ENCODE measurements at places on chromosomes 11 and 22.

GRCh38 chr11:127454856-127455255 lies 454.3 kb upstream of the KIRREL3 start:
- DNase-seq, result peak; percentile 88

DNA sequence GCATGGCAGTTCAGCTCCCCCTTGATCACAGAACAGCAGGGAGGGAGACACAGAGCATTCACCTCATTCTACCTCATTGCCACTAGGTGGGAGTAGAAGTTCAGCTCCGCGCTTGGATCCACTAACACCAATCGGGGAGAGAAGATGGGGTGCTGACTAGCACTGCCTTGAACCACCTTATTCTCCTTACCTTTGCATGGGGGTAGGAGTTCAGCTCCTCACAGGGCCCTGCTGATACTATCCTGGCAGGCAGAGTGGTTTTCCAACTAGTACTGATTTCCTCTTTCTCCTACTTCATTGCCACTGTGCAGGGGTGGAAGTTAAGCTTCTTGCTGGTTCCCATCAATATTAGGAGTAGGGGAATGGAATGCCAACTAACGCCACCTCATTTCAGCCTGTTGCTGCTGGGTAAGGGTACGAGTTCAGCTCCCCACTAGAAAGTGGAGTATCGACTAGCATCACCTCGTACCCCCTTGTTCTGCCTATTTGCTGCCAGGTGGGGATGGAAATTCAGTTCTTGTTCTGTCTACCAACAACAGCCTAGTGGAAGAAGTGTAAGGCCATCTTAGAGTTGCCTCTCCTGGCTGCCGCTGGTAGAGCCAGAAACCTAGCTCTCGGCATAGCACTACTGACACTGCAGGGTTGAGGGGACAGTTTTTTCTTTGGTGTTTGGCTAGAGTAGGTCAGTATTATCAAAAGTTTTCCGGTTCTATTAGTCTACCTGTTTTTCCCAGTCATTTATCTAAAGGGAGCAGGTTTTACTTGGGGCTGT lies 550.9 kb upstream of the CCDC90B start:
- DNase-seq, result peak; percentile 63

DNA sequence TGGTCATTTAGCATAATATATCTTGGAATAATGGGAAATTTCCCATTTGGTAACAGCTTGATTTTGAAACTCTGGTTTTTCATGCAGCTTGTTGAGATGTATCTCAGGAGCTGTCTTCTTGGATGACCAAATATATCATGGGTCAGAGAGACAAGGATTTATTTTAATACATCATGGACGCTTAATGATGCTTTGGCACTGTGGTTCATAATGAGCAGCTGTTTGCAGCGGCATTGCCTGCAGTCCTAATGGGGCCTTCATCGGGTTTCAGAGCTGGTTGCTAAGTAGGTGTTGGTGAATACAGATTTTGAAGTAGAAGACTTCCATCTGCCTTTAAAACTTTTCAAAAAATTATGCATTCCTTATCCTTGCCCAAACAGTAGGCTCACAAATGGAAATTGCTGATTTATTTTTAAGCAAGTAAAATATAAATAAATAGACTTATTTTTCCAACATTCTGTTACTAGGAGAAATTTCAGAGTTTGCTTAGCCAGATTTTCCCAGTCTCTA lies 389.5 kb upstream of the FAT3 start:
- DNase-seq, result no peak

- DNase-seq, result no peak
These were observed 1.3 kb downstream of the TOLLIP start for GRCh38 chr11:1307998-1308742.

DNA sequence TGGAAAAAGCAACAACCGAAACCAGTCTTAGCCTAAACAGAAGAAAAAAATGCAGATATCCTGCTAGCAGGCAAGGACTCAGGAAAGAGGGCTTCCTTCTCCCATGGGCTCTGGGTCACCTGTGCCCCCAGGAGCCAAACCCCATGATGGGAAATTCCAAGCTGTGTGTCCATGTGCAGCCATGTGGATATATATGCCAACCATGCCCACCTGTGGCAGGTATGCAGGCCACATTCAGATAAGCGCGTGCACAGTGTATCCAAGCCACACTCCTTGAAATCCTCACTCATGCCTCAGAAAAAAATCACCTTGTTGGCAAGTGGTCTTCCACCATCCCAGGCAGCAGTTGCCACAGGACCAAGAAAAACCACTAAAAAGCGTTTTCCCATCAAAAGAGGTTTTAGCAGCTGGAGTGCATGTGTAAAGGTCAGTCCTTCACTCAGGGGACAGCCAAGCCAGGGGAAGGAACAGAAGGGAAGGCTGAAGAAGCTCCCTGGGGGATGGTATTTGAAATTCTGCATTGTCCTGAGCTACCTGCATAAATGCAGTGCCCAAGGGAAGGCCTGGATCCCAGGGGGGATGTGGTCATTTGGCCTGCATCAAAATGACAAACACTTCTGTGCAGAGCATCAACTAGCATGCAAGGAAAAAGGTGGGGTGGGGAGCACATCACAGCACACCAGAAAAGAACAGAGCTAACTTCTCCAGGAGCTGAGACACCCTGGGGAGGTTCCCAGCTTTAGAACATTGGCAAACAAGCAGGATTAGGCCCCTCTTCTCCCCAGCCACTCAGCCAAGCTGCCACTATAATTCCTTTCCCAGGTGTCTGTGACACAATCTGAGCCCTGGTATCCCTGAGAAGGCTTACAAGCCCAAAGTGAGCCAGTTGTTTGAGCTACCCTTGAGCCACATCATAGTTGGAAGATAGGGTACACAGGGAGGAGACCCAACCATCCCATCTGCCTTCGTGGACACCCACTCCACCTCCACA lies 76.2 kb downstream of the GALNT18 start:
- no peak for DNase-seq

GRCh38 chr11:119752345-119752871 lies 23.4 kb upstream of the NECTIN1 start:
- no peak for DNase-seq

DNA sequence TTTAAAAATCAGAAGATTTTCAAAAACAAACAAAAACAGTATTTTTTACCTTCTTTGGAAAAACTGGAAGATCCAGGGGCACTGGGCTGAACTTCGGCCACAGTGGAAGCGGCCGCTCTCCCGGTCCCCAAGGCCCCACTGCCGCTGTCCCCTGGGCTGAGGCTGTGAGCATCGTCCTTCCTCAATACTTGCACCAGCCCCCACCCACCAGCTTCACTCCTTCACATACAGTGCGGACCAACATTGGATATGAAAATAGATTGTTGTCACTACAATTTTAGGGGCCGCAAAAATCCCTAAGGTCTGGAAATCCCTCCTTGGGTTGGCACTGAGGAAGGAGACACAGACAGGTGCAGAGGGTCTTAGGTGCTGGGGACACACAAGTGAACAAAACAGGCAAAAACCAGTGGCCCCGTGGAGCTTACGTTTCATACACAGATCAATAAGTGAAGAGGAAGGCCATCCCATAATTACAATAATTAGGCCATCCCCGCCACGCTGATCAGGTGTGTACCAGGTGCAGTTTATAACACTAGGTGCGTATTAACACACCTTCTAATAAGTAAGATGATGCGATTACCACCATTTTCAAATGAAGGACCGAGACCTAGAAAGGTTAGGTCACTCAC lies 28.2 kb upstream of the SLC22A12 start:
- DNase-seq, result no peak

GRCh38 chr11:128193615-128194014 lies 393.7 kb downstream of the ETS1 start:
- DNase-seq, result no peak

- no peak for DNase-seq
These were observed 2.5 kb downstream of the FCHSD2 start for GRCh38 chr11:73139476-73140198.

DNA sequence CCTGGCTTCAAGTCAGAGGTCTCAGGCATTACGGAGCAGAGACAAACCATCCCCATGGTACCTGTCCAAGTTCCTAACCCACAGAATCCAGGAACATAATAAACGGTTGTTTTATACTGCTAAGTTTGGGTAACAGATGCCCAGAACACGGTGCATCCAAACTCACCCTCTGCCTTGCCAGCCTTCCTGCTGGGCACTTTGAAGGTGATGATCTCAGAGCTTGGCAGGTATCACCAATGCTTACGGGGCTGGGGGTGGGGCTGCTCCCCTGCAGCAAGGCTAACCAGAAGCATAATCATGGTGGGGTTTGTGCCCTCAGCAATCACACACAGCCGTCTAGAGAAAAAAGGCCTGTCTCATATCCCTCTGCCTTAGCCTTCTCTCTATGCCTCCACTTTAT lies 27.1 kb downstream of the DKK3 start:
- DNase-seq, result no peak

GRCh38 chr11:113587308-113587739 lies 112.1 kb upstream of the DRD2 start:
- DNase-seq, result no peak

GRCh38 chr11:95296165-95296564 lies 65.2 kb upstream of the SESN3 start:
- DNase-seq, result no peak

GRCh38 chr11:34132261-34132965 lies 27.0 kb downstream of the NAT10 start:
- DNase-seq, result peak; percentile 53

GRCh38 chr11:29317694-29318093 lies 699.1 kb downstream of the KCNA4 start:
- no peak for DNase-seq

Data from NCI-H526 treated with DMSO at 0.1 percent for 48 hours (cell line).